ENCODE measurements at places on chromosomes 1 and 21.

- DNase-seq: no peak
Measured at GRCh38 chr21:22582026-22582425, 1583.8 kb downstream of the NCAM2 start.

GRCh38 chr1:162633081-162633762 is 958 bp downstream of the DDR2 start:
- no peak for DNase-seq

DNA sequence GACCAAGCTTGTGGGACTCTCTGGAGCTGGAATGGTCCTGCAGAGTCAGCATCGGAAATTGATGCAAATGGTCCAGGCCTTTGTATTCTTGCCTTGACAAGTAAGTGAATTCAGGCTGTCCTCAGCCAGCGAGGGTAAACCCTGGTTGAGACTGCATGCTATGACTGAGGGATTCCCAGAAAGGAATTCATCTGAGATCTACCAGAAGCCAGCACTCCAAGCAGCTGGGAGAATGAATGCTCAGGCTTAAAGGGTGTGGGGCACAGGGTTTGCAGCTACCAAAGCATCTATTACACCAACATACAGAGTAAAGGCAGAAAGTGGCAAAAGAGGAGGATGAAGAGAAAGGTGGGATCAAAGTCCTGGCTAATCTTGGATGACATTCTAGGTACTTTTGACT is 257.0 kb upstream of the LYPLAL1 start:
- no peak for DNase-seq

DNA sequence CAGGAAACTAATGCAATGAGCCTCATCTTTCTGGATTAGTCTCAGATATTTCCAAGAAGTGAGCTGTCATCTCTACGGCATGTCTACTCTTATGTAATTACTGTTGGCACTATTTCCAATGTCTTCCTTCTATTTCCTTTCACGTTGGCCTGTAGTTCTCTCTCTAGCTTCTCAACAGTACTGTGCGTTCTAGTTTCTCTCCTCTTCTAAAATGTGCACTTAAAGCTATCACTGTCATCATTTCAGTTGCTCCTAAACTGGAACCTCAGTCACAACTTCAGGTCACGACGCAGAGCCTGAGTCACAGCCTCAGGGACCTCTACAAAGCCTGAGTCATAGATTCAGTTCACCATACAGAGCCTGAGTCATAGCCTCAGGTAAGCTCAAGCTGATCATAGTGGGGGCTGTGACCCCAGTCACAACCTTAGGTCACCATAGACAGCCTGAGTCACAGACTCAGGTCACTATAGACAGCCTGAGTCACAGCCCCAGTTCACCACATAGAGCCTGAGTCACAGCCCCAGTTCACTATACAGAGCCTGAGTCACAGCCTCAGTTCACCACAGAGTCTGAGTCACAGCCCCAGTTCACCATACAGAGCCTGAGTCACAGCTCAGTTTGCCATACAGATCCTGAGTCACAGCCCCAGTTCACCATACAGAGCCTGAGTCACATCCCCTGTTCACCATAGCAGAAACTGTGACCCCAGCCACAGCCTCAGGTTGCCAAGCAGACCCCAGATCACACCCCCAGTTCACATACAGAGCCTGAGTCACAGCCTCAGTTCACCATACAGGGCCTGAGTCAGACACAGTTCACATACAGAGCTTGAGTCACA is 13.0 kb downstream of the WNT9A start:
- no peak for DNase-seq

DNA sequence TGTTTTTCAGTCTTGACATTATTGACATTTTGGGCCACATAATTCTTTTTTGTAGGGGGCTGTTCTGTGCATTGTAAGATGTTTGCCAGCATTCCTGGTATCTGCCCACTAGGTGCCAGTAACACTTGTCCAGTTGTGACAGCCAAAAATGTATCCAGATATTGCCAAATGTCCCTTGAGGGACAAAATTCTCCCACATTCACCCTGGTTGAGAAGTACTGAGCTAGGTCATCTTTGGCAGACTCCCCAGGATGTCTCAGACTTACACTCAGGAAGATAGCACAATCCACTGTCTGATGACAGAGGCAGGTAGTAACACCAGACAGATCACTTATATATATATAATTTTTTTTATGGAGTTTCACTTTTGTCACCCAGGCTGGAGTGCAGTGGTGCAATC is 5.9 kb downstream of the CD48 start:
- no peak for DNase-seq

- no peak for DNase-seq
Measured at GRCh38 chr1:180917306-180918065, 4.8 kb downstream of the KIAA1614 start.

- no peak for DNase-seq
Measured at GRCh38 chr1:235741294-235741693, 91.7 kb upstream of the GNG4 start.

DNA sequence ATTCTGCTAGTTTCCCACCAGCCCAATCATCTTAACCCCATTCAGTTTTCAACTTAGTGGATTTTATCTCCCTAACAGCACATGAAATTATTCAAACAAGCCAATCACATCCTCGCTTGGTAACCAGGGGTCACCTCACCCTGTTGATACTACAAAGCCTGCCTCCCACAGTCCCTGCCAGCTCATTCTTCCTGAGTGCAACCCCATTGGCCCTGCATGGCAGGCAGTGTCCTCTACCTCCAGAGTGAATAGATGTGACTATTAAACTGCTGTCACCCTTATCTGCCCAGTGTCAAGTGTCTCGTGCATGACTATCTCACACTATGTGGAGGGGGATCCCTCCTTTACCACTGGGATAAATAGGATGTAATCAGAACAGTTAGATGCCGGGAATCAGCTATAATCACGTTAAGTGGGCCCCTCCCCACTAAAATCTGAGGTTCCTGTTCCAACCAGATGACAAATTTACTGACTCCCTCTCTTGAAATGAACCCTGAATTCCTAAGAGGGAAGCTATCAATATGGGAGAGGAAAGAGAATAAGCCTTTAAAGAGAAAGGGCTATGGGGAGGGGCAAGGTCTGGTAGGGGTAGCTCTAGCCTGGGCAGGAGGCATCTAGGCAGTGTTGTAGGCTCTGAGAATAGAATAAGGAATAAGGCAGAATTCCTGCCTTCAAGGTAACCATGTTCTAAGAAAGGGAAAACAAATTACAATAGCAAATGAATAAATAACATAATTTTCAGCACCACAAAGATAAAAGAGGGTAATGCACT is 155.9 kb downstream of the SLC30A10 start:
- no peak for DNase-seq

DNA sequence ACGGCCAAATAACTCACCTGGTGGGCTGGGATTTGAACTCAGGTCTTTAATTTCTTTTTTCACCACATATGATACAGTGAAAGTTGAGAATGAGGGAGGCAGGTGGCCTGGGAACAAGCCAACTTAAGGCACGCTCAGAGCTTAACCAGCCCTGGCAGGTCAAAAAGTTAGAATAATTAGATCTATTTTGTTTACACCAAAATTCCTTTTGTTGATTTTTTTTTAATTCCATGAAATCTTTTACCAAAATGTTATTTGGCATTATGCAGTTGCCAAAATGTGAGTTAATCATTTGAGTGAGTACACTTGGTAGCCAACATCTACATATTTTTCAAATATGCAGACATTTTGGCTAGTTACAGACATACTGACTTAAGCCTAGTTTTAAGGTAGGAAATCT is 36.8 kb downstream of the LHX8 start:
- no peak for DNase-seq

DNA sequence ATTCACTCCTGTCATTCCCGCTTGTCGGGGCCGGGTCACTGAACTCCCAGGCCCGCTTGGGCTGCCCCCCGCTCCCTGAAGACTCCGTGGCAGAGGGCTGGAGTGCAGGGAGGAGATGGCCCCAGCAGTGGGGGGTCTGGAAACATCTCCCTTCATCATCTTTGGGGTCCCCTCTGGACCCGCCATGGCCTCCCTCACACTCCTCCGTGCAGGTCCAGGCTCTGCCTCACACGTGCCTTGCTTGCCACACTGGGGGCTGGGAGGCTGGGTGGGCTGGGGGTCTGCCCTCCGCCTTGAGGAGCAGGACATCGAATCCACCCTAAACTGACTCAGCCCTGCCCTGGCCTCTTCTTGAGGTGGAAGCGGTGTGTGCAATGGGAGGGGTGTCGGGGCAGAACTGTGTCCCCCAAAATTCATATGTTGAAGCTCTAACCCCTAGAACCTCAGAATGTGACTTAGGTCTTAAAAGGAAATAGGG is 35.2 kb downstream of the POFUT2 start:
- no peak for DNase-seq

DNA sequence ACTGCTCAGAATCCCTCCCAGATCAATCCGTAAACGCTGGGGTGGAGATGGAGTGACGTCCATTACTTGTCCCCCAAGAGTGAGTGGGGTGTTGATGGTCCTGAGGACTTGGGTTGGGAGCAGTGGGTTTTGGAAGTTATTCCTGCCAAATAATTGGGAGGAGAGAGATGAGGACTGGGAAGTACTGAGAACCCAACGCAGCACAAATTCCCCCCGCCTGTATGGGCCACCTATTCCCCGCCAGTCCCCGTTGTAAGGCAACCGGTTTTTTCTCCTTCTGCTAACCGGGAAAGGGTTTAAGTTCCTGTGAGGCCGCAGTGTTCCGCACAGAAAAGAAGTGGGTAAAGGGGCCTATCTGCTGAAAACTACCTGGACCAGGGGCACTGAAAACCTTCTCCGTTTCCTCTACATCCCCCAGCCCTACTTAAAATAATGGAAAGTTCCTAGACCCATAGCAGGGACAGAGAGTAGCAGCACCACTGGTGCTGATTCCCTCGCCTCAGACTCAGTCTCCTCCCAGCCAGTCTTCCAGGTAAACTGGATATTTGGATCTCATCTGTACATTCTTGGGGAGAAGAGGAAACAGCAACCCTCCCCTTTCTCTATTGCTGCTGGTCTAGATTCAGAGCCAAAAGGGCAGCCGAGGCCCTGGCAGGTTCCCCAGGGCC is 738 bp downstream of the LURAP1 start:
- no peak for DNase-seq

- peak; percentile 69 for DNase-seq
Measured at GRCh38 chr1:94757931-94758330, 62.2 kb upstream of the SLC44A3 start.

DNA sequence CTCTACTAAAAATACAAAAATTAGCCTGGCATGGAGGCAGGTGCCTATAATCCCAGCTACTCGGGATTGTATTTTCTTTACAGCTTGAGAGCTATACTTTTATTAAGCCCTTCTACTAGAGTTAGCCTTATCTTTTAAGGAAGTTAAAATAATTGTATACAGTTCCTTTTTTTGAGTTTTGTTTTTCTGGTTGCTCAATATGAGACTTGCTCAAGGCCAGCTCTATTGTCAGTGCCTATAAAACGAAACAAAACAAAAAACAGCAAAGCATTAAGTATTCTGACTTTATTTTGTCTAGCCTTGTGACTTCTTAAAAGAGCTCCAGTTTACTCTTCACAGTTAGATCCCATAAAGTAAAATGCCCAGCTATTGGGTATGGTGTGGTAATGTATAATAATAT is 17.2 kb downstream of the PKN2 start:
- no peak for DNase-seq

- DNase-seq: no peak
Measured at GRCh38 chr1:241654019-241654418, 1.9 kb downstream of the WDR64 start.

DNA sequence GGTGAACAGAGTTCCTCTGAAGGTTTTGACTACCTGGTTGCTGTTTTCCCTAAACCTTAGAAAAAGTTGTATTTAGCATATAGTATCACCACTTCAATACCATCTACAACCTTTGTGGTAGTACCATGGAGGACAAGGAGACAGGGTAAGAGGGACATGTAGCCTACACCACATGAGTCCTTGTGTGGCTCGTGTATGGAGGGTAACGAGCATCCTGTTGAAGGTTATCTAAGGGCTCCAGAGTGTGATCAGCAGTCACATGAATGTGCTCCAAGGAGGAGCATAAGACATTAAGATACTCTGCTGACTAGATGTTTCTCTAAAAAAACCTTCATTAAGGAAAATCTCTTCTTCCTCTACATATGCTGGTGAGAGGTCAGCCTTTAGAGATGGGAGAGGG is 67.3 kb downstream of the VCAM1 start:
- DNase-seq: no peak

DNA sequence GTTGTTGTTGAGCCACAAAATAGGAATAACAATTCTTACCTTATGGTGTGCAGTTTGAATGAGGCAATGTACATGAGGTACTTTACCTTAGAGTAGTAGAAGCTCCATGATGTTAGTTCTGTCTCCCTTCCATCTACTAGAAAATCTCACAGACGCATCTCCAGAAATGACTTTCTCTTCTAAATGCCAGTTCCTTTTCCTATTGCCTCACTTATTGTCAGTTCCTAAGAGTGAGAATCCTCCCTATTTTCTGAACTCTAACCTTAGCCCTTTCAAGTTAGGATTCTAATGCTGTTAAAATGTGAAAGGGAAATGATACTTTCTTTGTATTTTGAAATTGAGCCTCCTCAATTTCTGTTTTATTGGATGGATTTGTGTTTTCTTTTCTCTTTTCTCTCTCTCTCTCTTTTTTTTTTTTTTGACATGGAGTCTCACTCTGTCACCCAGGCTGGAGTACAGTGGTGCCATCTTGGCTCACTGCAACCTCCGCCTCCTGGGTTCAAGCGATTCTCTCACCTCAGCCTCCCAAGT is 18.6 kb upstream of the MAPKAPK2 start:
- DNase-seq: no peak

DNA sequence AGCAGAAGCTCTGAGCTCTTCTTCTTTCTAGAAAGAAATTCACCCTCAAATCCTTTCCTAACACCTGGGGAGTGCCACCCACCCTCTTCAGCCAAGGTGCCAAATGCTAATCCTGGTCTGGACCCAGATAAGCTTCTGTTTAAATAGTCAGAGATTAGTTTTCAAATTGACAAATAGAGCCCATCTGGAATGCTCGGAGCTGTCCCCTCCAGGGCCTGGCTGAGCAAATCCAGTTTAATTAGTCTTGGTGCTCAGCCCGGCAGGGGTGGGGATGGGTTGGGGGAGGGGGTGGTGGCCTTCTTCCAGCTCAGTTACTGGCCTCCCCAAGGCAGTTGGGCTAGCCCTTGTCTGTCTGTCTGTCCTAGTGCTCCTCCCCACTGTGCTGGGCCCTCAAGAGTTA is 269.5 kb downstream of the GRIK3 start:
- DNase-seq: peak; percentile 18

- DNase-seq: no peak
Measured at GRCh38 chr1:18429654-18430053, 51.1 kb upstream of the KLHDC7A start.

DNA sequence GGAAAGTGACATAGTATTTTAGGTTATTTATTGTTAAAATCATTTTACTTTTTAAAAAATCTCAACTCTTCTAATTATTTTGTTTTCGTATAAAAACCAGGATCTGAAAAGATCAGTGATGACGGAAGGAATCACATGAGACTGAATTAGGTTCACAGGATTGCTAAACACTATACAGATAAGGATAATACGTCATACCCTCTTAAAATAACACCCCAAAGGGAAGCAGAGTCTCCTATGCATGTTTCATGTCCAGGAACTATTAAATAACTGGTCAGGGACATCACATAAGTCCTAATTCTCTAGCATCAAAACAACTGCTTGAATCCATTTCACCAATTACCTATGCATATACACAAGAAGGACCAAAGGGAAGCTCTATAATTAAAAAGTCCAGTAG is 84.9 kb downstream of the FOXJ3 start:
- DNase-seq: no peak

Measured in ascending aorta (tissue), 2 donors.